ENCODE measurements at places on chromosomes 12 and 14. TPM values are rescaled to one million over a fixed set of nuclear protein-coding genes. Genes with fewer than 3 reads are reported as not detected.

DNA sequence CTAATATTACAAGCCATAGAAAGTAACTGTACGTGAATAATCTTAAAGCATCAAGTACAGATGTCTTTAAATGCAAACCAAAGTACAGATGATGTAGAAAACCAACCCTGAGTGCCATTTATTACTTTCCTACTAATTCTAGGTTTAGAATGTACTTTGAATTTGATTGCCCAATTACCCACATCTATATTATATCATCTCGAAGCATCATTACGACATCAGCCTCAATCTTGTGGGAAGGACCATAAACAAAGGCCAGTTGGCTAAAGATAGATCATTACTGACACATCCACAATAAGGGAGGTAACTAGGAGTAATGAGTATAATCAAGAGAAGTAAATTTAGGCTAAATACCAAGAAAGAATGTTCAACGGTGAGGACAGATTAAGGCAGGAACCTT is 478.9 kb downstream of the BCAT1 start:
- DNase-seq = no peak

- DNase-seq = no peak
Measured at GRCh38 chr14:104054222-104054905, 31.1 kb upstream of the ASPG start.

DNA sequence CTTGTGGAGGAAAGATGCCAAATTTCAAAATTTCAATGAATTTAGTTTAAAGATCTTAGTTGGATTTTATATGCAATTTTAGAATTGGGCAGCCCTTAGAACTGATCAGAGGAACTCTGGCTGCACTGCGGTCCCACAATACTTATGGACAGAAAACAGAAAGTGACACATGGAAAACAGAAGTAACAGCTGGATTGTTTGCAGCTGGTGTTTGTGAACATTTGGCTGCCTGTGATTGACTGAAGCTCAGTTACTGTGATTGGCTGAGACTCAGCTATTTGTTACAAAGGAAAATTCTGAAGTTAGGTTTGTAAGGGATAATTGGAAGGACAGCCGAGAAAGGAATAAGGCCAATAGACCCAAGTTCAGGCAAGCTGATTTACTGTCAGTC is 10.0 kb upstream of the KRT86 start:
- DNase-seq = no peak

GRCh38 chr14:93535537-93535936 is 104.8 kb downstream of the UNC79 start:
- no peak for DNase-seq

The JPH4 gene
- 8.5 TPM for total RNA-seq

DNA sequence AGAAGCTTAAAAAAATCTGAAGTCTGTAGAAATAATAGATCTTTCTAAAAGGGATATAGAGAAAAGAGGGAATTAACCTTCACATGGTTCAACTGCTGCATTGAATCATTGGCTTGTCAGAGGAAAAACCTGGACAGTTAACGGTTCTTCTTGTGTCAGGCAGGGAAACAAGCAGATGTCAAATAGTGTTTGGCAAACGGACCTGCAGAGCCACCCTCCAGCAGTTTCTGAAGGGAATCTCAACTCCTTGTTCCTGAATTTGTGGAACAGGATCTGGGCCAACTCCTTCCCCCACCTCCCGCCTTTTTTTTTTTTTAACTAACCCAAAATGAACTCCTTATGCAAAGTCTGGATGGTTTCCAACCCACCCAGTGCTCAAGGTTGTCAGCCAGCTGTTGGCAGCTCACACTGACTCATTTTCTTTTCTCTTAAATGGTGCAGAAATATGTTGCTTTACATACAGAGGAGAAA is 187.3 kb downstream of the CAND1 start:
- DNase-seq = no peak

GRCh38 chr14:25945746-25946145 is 652.1 kb downstream of the NOVA1 start:
- no peak for DNase-seq

- no peak for DNase-seq
Measured at GRCh38 chr12:13258197-13258596, 61.7 kb downstream of the EMP1 start.

DNA sequence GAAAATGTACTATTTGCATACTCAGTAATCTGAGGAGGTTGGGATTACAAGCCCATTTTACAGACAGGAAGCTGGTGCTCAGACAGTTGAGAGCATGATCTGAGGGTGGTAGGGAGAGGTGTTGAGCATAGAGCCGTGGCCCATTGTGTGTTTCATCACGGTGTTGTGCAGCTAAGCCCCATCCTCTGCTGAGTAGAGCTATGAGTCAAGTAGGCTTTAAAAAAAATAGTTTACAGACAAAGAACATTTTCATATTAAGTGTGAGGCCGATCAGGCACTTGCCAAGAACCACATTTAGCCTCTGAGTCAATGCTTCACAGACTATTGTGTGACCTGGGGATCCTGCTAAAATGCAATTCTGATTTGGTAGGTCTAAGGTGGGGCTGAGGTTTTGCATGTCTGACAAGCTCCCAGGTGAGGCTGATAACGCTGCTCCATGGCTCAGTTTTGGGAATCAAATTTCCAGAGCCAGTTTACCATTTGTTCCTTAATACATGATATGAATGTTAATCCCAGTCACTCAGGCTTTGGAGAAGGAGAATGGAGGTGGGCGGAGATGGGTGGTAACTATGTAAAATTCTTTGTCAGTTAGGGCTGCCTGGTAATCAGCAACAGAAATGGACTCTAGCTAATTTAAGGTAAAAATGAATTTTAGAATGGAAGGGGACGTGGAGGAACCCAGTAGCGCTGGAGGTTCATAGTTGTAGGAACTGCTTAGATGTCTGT is 22.2 kb downstream of the ZNF664 start:
- DNase-seq = no peak
